ENCODE measurements at places on chromosomes 7 and 10. TPM values are rescaled to one million over a fixed set of nuclear protein-coding genes. Genes with fewer than 3 reads are reported as not detected.

Gene TEX36
- not detected for total RNA-seq

- no peak for DNase-seq
Measured at GRCh38 chr10:124677749-124678556, 66.2 kb downstream of the FAM53B start.

Gene PYROXD2
- total RNA-seq, result 20.0 TPM

GRCh38 chr7:159067576-159068487 lies 76.8 kb downstream of the VIPR2 start:
- DNase-seq, result no peak

- DNase-seq, result no peak
Measured at GRCh38 chr10:117638200-117638599, 95.7 kb downstream of the EMX2 start.
